CD4-positive, alpha-beta T cell (primary cell): ENCODE measurements at places on chromosomes 1 and 21.
A peak's percentile ranks its signal among the peaks of the same experiment; 100 is the strongest.

GRCh38 chr1:22024485-22025367 lies 23.3 kb downstream of the CELA3A start:
- DNase-seq: peak; percentile 76

DNA sequence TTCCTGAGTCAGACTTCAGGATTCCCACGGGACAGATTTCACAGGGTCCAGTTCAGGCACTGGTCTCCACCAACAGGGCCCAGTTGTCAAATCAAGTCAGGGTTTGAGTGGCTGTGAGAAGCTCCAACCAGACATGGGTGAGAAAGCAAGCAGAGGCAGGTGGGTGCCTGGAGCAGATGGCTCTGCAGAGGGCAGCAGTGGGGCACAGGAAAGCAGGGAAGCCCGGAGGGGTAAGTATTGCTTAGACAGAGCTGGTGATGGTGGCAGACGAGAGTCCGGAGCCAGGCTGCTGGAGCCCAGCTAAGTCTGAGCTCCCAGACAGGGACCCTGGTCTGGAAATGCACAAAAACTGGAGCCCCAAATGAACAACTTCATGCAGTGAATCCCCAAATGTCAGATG lies 40.4 kb downstream of the RIMS3 start:
- DNase-seq: no peak

DNA sequence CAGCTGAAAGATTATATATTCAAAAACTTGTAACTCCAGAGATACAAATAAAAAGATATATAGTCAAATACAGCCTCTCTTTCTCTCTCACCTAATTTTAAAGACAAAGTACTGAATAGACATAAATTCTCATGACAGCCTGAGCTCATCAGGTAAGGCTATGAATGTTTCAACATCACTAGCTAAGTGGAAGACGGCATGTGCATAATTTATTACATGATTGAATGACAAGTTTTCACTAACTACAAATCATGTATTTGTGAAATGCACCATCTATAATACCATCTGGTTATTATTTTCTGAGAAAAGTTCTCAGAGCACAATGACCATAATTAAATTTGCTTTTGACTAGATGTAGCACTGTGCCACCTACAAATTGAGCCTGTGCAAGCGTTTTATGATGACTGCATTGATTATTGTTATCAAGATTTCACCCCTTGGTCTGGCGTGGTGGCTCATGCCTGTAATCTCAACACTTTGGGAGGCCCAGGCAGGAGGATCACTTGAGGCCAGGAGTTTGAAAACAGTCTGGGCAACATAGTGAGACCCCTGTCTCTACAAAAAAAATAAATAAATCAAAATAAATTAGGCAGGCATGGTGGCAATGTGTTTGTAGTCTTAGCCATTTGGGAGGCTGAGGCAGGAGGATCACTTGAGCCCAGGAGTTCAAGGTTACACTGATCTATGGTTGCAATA lies 128.2 kb downstream of the APP start:
- no peak for DNase-seq

DNA sequence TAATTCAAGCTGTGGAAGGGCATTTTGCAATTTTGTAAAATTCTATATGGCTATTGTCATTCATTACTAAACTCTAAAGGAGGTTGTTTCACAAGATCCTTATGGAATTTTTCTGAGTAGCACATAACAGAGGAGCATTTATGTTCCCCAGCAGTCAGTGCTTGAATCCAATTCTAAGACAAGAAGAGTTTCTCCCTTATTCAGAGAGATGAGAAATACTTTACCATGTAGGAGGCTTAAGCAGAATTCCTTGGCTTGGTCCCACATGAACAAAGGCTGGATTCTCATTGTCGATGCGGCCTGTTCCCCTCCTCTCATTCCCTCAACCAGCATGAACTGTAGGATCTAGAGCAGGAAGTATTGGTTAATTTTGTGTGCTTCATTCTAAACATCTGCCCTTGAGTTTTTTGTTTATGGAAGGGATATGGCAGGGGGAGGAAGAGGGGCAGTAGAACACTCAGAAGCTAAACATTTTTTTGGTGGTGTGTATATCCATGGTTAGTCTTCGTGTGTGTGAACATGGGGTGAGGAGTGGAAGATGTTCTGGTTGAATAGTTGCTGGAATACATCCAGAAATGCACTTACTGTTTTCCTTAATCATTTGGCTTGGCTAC lies 74.3 kb downstream of the LAMC1 start:
- no peak for DNase-seq

GRCh38 chr21:44436111-44436611 lies 19.1 kb upstream of the LRRC3 start:
- no peak for DNase-seq

GRCh38 chr1:167185062-167185461 lies 35.6 kb upstream of the POU2F1 start:
- no peak for DNase-seq
